ENCODE measurements at places on chromosomes 4 and X.

DNA sequence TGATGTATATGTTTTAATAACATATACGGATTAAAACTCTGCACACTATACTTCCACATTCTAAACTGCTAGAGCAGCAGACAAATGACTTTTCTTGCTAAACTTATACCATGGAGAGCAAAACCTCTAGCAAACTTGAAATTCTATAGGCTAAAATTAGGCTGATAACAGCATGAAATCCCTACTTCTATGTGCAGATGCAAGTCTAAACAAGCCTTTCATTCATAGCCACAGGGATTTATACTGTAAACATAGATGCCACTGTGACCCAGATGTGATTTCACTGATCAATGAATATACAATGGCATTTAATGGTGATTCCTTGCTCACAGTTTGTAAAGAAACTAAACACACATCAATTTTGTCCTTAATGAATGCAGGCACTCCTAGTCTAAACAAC is 151.0 kb downstream of the ANTXR2 start:
- DNase-seq, result no peak

DNA sequence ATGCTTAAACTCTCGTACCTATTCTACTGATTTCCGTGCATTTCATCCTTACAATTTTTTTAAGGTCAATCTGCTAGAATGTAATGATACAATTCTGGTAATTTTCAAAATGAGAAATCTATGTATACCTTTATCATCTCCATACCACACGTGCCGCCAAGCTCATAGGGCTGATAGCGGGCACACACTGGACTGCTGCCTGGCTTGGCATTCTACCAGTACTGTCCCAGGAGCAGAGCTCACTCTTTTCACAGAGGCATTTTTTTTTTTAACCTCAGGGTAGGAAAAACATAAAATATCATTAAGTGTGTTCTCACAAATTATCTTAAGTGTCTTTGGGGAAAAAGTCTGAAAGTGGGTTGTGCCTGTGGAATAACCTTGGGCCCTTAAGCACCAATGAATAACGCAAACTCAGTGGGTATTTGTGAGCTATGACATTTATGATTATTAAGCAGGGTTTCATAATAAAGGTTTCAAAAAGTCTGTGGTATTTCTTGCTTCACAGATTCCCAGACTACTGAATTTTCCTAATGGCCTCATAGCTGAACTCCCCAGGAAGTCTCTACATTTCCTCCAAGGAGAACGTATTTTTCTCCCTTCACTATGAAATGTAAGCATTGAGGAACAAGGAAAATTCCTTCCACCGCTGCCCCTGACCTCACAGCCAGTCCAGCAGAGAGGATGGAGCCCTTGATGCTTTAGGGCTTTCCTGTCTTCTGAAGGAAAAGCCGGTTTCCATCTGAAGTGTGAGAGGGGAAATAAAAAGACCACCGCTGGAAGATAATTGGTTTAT is 125.2 kb downstream of the ELOVL6 start:
- no peak for DNase-seq

- no peak for DNase-seq
These were observed 209.3 kb downstream of the SOWAHB start for GRCh38 chr4:76688619-76689144.

DNA sequence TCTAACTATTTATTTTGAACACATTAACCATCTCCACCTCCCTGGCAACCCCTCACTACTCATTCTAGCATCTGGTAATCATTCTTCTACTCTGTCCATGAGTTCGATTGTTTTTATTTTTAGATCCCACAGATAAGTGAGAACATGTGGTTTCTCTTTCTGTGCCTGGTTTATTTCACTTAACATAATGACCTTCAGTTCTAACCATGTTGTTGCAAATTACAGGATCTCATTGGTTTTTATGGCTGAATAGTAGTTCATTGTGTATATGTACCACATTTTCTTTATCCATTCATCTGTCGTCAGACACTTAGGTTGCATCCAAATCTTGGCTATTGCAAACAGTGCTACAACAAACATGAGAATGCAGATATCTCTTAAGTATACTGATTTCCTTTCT is 33.4 kb upstream of the FAM47B start:
- no peak for DNase-seq

DNA sequence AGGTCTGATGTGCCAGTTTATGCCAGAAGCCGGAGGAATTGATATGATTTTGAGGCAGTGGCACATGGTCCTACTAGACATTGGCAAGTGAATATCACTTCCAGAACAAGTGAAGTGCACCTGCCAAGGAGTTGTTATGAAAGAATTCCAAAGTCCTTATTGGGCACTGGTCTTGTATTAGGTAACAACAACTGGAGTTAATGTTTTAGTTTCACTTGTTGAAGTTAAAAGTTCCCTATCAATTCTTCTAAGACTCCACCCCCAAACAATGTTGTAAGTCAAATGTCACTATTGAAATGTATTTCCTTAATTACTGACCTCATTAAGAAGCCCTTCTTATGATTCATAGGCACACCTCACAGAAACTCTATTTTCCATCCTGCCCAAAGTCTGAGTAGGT is 3.1 kb downstream of the TET2 start:
- no peak for DNase-seq

DNA sequence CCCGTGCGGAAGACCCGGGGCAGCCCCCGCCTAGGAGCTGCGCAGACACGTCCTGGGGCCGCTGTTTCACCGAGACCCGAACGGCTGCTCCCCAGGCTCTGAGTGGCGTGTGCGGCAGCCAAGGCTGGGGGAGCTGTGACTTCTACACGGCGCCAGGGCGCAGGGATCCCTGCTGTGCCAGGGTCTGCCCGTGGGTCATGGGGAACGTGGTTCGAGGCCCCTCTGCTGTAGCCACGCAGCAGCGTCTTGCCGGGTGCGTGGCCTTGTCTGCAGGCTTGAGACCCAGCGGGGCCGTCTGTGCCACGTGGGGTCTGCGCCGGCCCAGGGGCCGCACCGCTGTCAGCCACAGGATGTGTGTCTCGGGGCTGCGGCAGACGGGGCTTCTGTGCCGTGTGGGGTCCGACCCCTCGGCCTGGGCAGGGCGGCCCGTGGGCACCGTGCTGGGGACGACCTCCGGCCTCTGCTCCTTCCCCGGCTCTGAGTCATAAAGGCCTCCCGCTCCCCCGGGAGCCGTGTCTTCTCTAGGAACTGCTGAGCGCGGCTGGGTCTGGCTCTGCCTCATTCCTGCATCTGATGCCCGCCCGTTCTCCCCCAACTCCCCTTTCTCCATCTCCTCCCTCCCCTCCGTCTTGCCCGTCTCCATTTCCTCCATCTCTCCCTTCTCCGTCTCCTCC is 12.7 kb upstream of the GTPBP6 start:
- DNase-seq, result no peak

DNA sequence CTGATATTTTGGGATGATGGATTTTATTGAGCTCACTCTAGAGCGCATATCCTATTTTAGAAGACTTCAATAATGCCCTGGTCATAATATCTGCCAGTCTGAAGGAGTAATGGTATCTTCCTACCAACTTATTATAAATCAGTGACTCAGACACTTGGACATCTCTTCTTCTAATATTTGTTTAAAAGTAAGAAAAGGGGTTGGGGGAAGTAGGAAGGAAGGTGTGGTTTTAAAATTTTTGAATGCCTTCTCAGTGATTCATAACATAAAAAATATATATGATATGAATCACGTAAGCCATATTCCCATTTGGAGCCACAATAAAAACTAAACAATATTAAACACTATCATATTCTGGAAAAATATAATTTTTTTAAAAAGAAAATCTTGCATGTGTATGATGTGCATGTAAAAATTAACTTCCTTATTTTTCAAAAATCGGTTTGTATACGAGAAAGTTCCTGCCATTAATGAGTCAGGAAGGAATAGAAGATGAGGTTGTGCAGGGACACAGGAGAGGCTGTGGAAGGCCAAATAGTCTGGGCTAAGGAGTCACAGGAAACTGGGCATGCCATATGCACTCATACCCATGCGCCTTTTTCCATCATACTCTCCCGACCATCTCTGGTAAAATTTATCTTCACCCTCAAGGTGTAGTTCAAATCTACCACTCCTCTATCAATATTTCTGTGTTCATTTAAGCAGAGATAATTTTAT is 286.5 kb downstream of the EPHA5 start:
- no peak for DNase-seq

DNA sequence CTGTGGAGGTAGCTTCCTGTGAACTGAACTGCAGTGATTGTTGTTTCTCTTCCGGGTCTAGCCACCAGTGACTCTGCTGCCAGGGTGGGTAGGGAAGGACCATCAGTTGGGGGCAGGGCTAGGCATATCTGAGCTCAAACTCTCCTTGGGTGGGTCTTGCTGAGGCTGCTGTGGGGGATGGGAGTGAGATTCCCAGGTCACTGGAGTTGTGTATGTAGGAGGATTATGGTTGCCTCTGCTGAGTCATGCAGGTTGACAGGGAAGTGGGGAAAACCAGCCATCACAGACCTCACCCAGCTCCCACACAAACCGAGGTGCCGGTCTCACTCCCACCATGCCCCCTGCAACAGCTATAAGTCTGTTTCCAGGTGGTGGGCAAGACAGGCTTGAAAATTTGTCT is 1937.8 kb downstream of the PCDH7 start:
- no peak for DNase-seq

- DNase-seq, result no peak
These were observed 286.8 kb upstream of the UGT8 start for GRCh38 chr4:114311787-114312186.

- DNase-seq, result no peak
These were observed 67.5 kb upstream of the DDX60 start for GRCh38 chr4:168386002-168386401.

GRCh38 chr4:184801781-184802696 is 23.7 kb downstream of the ACSL1 start:
- no peak for DNase-seq

DNA sequence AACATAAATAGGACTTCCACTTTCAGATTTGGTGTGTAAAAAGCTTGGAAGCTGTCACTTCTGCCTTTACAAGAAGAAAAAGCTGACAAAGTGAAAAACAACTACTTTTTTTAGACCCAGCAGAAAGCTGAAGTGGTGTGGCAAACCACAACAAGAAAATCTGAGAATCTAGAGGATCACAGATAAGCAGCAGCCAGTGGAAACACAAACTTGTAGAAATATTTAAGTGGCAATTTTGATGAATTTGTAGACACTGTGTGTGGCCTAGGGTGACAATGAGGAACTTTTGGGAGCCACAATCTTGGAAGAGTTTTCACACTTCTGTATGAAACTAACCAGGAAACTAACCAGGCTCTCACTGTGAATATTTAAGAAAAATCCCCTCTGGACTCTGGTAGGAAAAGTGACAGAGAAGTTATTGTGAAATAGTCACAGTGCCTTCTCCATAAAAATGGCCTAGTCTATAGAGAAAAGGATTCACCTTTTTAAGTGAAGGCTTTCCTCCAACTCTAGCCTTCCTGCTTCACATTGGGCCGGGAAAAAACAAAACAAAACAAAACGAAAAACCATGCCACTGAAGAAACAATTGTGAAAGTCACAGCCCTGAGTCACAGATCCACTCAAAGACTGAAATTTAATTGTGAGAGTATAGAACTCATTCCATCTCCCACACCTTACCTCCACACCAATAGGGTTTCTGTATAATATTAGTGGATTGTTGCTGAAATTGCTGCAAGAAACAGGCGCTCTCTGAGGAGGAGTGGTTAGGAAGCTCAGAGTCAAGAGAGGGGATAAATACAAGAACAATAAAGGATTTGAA is 26.7 kb upstream of the GUCY1A1 start:
- no peak for DNase-seq

- DNase-seq, result no peak
These were observed 917 bp downstream of the MYL5 start for GRCh38 chr4:675036-675882.

GRCh38 chrX:154123241-154124219 is 20.5 kb upstream of the OPN1LW start:
- DNase-seq, result no peak

DNA sequence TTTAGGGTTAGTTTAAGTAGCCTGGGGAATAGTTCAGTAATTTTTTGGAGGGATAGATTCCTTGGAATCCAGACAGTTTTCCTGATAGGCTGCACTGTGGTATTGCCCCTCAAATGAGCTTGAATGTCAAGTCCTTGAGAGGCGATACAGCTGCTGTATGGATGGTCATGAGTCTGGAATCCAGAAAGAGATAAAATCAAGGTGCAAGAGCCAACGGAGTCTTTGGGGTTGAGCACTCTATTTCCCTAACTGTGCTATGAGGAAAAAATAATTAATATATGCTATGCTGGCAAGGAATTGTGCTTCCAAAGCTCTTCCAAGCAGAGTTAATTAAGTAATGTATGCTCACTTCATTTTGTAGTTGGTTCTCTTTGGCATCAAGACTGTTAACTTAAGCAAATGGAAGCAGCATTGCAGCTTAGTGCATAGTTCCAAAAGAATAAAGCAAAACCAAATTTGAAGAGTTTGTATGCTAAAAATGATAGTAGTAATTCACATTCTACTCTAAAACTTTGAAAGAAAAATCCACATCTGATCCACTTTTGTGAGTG is 48.8 kb downstream of the LIMCH1 start:
- DNase-seq, result no peak

DNA sequence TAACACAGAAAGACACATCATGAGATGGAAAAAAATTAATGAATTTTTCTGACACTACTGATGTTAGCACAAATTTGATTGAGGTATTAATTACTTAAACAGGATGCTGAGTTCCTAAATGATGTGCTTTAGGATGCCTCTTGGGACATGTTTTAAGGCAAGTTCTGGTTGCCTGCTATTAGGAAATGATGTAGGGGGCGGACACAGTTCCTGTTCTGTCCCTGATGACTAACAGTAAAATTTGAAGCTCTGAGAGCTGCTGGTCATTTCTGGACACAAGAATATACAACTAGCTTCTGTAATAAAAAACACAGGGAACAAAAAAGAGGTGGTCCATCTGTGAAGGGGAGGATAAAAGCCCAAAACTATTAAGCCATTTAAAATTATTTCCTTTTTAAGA is 163.2 kb upstream of the ETNPPL start:
- no peak for DNase-seq

DNA sequence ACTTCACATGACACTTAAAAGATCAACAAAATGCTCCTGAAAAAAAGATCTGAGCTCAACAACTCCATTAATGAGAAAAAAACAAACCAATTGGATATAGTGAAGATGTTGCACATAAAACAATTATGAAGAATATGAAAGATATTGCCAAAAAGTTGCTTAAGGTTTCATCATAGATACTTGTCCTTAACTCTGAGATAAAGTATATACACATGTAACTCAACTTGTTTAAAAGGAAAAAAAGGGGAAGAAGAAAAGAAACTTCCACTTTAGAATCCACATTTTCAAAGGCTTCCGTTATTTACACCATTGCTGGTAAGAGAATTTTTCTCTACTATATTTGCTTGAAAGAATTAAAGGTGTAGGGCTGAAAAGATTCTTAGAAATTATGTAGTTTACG is 2.7 kb downstream of the AFAP1 start:
- no peak for DNase-seq

DNA sequence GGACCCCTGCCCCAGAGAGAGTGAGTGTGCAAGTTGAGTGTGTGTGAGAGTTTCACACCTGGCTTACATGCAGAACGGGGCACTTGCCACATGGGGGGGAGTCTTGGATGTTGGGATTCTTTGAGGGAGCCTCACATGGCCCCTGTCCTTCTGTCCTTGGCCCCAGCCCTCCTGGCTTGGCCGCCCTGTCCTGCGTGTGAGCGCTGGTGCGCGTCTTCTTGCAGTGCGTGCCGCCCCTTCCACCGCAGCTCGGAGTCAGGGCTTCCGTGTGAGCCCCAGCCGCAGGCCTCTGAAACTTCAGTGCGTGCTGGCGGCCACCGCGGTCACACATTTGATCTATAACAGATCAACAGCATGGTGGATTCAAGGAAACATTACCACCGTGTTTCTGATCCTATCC is 30.1 kb upstream of the HGFAC start:
- DNase-seq, result no peak

GRCh38 chr4:40719008-40719623 is 30.6 kb upstream of the NSUN7 start:
- DNase-seq, result no peak

- DNase-seq, result no peak
These were observed 5.9 kb downstream of the ZAR1 start for GRCh38 chr4:48495941-48496340.
